Mesenteric fat pad (tissue), 1 donor: ENCODE measurements at places on chromosomes 2 and 18. TPM values are rescaled to one million over a fixed set of nuclear protein-coding genes. Genes with fewer than 3 reads are reported as not detected.

Gene GPR45
- total RNA-seq, result not detected

Gene SERPINB5
- not detected for total RNA-seq

Gene RMDN2
- total RNA-seq, result 8.4 TPM

Gene CRACDL
- 7.9 TPM for total RNA-seq

Gene FAM161A
- 1.00 TPM for total RNA-seq

Gene GBX2
- total RNA-seq, result not detected

Gene CCDC74A
- 0.96 TPM for total RNA-seq

Gene CNRIP1
- total RNA-seq, result 31.6 TPM

Gene ADGRF3
- total RNA-seq, result 0.19 TPM

Gene SMC6
- 10.9 TPM for total RNA-seq

Gene NCKAP1
- total RNA-seq, result 127 TPM

Gene SIX3
- not detected for total RNA-seq

Gene PMAIP1
- 0.87 TPM for total RNA-seq

Gene MYOM1
- total RNA-seq, result 3.9 TPM

Gene GATA6
- total RNA-seq, result 26.6 TPM

Gene FNDC4
- total RNA-seq, result 136 TPM

Gene GRHL1
- total RNA-seq, result 18.0 TPM

Gene ITGA6
- total RNA-seq, result 71.6 TPM

Gene CCDC121
- 2.2 TPM for total RNA-seq

Gene LRRTM1
- not detected for total RNA-seq

Gene STAT4
- 4.1 TPM for total RNA-seq

Gene DUSP19
- total RNA-seq, result 0.67 TPM

Gene GKN1
- not detected for total RNA-seq

Gene RHOB
- 677 TPM for total RNA-seq

Gene SERPINB4
- not detected for total RNA-seq

Gene FAM210A
- total RNA-seq, result 17.3 TPM

Gene DCAF17
- 10.9 TPM for total RNA-seq

Gene ZBTB7C
- 14.2 TPM for total RNA-seq

Gene TYMS
- 1.2 TPM for total RNA-seq

Gene RAB17
- 0.87 TPM for total RNA-seq

Gene SERPINB12
- not detected for total RNA-seq

Gene SERPINB11
- total RNA-seq, result not detected

Gene GALNT3
- total RNA-seq, result 1.1 TPM

Gene HTR2B
- 2.2 TPM for total RNA-seq

Gene PKDCC
- total RNA-seq, result 289 TPM

Gene CCDC148
- 0.35 TPM for total RNA-seq

Gene TNFAIP6
- 25.4 TPM for total RNA-seq

Gene DYSF
- 54.1 TPM for total RNA-seq

Gene RUFY4
- 0.42 TPM for total RNA-seq

Gene AMER3
- total RNA-seq, result not detected

Gene TUBA3D
- total RNA-seq, result not detected

Gene TWIST2
- 73.9 TPM for total RNA-seq

Gene C2orf72
- total RNA-seq, result not detected

Gene EPHA4
- 23.1 TPM for total RNA-seq

Gene NPPC
- 2.5 TPM for total RNA-seq

Gene TOGARAM2
- 0.39 TPM for total RNA-seq

Gene MTCL1
- 2.3 TPM for total RNA-seq

Gene PLCL1
- 3.6 TPM for total RNA-seq

Gene CAVIN2
- 52.3 TPM for total RNA-seq

Gene CDH2
- total RNA-seq, result 0.71 TPM

Gene UGT1A10
- total RNA-seq, result not detected

Gene RIOK3
- total RNA-seq, result 59.0 TPM
